ENCODE measurements at places on chromosomes 1 and 21.

GRCh38 chr1:219149009-219149577, 24.6 kb upstream of the LYPLAL1 start:
- DNase-seq, result no peak

DNA sequence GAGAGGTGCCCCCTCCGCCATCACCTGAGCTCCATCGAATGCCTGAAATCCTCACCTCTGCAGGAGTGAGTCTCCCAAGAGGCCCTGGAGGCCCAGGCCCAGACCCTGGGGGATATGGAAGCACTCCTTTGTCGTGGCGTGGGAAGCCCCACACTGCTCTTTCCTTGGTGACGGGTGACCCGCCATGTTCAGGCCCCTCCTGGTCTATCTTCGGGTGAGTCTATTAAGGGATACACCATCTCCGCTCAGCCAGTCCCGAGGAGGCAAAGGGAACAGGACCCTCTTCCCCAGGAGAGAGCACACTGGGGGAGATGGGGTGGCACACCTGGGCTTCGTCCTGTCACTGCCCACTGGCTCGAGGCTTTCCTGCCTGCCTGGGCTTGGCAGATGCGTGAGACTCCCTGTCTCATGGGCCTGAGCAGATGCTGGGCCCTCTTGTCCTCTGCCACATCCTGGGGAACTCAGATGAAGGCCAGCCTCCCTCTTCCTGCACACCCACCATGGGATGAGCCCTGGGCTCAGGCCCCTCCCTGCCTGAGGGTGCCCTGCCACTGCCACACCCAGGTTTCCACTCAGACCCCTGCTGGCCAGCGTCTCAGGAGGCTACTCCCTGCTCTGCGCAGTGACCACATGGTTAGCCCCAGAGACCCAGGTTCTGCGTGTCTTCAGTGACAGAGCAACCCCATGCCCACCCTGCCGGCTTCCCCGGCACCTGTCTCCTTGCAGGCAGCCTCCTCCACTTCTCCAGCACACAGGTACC, 3.8 kb upstream of the NPHP4 start:
- DNase-seq, result no peak

DNA sequence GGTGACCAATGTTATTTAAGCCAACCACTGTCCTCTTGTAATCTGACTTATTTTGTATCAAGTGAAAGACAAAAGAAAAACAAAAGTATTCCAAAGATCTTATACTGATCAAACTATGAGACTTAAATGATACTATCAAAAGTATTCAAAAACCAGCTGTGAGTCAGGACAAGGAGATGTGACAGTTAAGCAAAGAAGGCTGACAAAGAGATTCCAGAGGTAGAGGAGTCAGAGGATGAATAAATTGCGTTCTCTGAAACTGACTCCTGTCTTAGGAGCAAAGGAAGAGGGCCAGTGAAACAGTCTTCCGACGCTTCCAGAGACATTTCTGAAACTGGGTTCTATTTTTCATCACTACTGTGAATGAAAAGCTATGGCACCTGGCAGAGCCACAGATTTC, 20.9 kb downstream of the TMEM50B start:
- DNase-seq, result no peak

GRCh38 chr1:149936170-149936991, at the start of gene MTMR11:
MTMR11 (minus strand) TSS chr1:149936879; CDS start chr1:149936647, 232 bp downstream.
- no peak for DNase-seq

- DNase-seq, result no peak
These were observed 4.8 kb downstream of the MFSD2A start for GRCh38 chr1:39959651-39960333.

Measured in activated CD4-positive, alpha-beta T cell treated with anti-CD3 and anti-CD28 coated beads, Interleukin-2, Interleukin-6, amounts not matched to agents 100 ng/mL and 50 ng/mL, durations not matched to agents 16 hours and 8 hours (primary cell).